ENCODE measurements at places on chromosomes 2 and 18.

DNA sequence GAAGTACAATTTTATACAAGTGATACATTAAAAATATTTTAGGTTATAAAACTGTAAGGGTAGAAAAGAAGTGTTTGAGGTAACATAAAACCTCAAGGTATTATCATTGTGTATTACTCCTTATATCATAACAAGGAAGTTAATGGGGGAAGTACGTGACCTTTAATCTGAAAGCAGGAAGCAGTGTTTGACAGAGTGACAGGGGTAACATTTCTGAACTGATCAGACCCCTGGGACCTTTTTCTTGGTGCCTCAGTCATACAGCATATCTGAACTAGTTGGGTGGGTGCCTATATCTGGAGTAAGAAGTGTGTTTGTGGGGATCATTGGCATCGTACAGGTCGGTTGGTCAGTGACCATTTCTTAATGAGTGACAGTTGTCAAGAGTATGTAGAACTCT is 43.0 kb downstream of the MALT1 start:
- DNase-seq: peak; percentile 20

- peak; percentile 58 for DNase-seq
Observed at GRCh38 chr2:98654699-98655495, 46.5 kb downstream of the UNC50 start.

DNA sequence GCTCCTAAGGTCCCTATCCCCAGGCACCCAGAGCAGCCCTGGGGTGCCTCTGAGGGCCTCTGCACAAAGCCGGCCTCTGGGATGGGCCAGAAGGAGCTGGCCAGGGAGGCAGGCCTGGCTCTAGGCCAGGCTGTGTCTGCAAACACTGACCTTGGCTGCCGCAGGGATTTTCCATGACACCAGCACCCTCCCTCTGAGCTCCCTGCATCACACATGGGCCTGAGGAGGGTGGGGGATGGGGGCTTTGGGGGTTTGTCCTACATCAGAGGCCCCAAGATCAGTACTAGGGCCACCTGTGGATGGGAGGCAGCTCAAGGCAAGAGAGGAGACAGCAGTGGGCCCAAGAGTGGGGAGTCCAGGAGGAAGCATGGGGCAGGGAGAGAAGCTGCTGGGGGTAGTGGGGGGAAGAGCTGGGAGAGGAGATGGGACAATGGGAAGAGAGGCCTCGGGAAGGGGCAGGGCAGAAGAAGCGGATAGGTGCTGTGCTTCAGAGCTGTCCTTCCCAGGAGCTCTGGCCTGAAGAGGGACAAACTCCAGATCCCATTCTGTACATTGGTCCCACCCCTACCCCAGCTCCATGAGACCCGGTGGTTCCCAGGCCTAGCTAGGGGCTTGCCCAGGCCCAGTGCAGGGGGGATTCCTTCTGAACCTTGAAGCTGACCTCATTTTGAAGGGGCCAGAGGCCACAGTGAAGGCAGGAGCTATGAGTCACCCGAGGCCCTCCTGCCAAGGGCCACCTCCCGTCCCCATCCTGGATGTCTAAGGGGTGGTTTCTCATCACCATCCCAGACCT is 28.0 kb downstream of the KCNK3 start:
- no peak for DNase-seq

- no peak for DNase-seq
Observed at GRCh38 chr18:23311351-23312121, 141.6 kb upstream of the RIOK3 start.

GRCh38 chr2:134453476-134453875 is 199.6 kb downstream of the MGAT5 start:
- DNase-seq: no peak

DNA sequence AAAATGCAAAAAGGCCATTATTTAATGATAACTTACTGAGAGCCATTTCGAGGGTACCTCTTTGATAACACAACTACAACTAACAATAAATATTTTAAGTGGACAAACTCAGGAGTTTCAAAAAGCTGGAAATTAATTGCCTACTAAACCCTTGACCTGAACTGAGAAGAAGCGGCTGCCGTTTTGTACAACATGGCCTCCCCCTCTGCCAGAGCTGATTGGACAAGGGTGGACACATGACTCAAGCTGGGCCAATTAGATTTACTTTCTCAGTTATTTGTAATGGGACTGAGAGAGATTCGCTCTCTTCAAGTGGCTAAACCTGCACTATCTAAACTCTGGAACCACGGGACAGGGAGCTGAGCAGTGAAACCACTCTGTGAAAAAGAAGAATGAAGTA is 135.9 kb upstream of the SERPINE2 start:
- no peak for DNase-seq

DNA sequence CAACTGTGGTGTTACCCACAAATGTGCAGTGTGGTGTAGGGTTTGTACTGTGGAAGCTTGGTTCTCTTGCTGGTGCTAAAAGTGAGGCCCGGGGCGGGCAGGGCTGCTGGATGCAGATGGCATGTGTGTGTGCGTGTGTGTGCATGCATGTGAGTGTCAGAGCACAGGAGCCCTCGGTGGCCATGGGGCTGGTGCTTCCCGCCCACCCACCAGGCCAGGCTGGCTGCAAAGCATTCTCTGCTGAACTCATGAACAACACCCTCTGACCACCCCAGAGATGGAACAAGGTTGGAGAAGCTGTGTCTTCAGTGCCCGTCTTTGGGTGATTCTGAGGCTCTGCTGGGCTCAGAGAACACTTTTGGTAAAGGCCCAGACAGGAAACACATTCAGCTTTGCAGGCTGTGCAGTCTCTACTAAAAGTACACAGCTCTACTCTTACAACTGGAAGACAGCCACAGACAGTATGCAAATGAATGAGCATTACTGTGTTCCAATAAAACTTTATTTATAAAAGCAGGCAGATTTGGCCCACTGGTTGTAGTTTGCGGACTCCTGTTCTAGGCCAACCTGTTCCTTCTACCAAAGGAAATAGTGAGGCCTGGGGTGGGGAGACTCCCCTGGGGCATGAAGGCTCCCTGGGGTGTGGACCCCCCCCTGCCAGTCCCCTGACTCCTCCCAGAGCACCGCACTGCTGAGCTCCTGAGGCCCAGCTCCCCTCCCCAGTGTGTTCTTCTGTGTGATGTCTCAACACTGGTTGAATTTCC is 225.3 kb upstream of the HDAC4 start:
- no peak for DNase-seq

- DNase-seq: no peak
Observed at GRCh38 chr2:154336201-154336600, 362.3 kb upstream of the KCNJ3 start.

- no peak for DNase-seq
Observed at GRCh38 chr2:11997142-11997541, 250.7 kb downstream of the LPIN1 start.

DNA sequence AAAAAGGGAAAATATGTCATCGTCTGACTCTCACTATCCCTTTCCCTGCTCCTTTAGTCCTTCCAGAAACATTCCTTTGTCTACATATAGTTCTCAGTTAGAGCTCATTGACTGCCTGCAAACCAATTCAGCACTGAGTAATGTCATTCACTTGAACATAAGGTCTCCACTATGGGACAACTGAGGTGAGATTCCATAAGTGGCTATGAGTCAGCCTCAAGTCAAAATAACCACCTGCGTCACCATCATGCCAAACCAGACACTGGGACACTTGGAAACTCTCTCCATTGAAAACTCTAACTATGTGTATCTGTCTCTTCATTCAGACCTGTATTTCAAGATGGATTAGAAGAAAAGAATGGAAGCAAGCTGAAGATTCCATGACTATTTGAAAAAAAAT is 878.0 kb upstream of the PIK3C3 start:
- DNase-seq: no peak

GRCh38 chr2:7826656-7827055 is 855.2 kb upstream of the ID2 start:
- DNase-seq: no peak

GRCh38 chr2:121999264-121999663 is 243.8 kb downstream of the TSN start:
- no peak for DNase-seq

DNA sequence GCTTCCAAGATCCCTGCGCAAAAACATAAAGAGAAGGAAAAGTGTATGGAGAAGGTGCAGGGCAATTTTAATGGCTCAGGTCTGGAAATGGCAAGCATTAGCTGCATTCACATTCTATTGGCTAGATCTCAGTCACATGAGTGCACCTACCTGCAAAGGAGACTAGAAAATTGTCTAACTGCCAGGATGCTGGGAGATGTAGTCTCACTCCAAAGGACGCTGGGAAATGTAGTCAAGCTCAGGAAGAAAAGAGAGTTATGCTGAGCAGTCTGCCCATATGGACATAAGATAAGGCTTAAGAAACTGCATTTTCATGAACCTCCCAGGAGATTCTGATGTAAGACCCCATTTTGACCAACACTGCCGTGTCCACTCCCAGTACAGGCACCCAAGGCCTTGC is 9.5 kb upstream of the KLHL29 start:
- no peak for DNase-seq

DNA sequence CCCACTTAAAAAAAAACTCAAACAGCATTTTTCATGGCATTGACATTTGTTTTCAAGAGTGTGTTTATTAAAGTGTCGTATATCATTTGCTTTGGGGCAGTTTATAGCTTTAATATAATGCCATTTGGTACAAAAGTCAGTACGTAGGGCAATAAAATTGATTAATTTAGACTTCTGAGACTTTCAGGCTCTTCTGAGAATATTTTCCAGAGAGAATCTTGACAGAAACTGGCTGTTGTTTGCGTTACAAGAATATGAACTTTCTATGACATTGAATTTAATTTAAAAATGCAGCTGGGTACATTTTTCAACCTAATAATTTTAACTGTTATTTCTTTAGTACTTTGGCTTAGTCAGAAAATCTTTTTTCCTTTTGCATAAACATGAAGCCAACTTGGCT is 98.9 kb downstream of the RNF144A start:
- no peak for DNase-seq

GRCh38 chr2:206472094-206472493 is 28.8 kb downstream of the ADAM23 start:
- no peak for DNase-seq

DNA sequence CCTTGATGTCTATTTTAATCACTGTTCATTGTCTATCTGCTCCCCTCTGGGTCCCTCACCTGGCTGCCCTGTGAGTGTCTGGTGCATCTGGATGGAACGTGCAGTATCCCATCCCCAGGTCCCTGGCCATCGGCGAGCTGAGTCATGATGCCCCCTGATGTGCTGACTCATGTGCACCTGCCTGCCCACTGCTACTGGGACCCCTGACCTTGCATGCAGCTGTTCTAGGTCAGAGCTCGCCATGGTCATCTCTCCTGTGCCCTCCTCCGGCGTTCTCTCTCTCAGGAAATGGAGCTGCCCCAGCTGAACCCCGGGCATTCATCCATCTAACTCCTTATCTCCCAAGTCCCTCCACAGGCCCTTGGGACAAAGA is 516.2 kb upstream of the HS6ST1 start:
- DNase-seq: no peak

- DNase-seq: no peak
Observed at GRCh38 chr2:47177043-47177565, 22.0 kb upstream of the STPG4 start.

GRCh38 chr2:28025123-28025522 is 134.6 kb downstream of the BABAM2 start:
- no peak for DNase-seq

DNA sequence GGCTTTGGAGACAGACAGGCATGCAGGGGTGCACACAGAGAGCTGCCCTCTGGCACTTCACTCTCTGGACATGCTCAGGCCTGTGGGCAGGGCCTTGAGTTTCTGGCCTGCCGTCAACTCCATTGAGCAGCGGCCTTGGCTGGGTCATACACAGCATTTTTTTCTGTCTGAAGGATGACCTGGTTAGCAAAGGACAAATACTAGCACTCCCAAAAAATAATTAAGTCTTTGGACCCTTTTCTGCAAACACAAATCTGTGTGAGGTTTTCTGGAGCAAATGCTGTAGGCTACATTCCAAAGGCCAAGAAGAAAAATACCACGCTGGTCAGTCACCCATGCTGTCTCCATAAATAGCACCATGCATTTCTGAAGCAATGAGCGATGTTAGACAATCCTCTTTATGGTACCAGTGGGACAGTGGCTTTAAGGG is 124.7 kb upstream of the CTAGE1 start:
- DNase-seq: no peak

DNA sequence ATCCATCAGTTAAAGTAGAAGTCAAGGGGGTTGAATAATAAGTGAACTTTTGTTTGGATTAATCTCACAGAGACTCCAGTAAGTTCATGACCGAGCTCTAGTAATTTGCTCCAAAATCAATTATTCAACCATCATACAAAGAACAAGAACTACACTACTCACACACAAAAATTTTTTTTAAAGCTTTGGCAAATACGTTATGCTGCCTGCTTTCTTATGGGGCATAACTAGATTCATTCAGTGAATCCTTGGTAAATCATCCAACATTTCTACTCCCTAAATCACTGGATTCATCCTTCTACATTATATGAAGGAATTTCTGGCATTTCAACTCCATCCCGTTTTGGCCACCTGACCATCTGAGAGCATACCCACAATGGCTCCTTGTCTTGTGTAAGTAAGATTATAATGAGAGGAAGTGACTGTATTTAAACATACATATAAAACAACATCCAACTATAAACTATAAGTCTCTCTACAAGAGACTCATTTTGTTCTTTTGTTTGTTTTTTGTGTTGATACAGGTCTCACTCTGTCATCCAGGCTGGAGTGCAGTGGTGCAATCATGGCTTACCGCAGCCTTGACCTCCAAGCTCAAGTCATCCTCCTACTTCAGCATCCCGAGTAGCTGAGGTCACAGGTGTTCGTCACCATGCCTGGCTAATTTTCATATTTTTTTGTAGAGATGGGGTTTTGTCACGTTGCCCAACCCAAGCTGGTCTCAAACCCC is 144.2 kb upstream of the LRRTM4 start:
- no peak for DNase-seq
